AG04449 (cell line): ENCODE measurements at places on chromosomes 16 and 17.

- DNase-seq, result no peak
Observed at GRCh38 chr17:27762527-27763305, 37.6 kb downstream of the NOS2 start.

DNA sequence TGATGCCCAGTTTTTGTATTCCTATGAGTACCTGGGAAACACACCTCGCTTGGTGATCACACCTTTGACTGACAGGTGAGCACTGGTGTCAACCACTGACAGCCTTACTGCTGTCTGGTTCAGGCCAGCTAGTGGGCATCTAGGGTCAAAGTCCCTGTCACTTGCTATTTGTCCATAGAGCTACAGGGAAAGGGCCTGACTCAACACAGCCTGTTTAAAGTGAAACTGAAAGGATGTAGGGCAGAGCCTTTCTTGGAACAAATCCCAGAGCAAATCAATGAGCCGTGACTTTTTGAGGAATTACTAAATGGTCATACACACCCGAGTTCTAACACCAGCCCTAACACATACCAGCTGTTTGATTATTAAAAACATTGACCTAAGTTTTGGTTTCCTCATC lies 106.8 kb downstream of the DNAH9 start:
- no peak for DNase-seq

- no peak for DNase-seq
Observed at GRCh38 chr16:9957433-9957832, 224.8 kb downstream of the GRIN2A start.

DNA sequence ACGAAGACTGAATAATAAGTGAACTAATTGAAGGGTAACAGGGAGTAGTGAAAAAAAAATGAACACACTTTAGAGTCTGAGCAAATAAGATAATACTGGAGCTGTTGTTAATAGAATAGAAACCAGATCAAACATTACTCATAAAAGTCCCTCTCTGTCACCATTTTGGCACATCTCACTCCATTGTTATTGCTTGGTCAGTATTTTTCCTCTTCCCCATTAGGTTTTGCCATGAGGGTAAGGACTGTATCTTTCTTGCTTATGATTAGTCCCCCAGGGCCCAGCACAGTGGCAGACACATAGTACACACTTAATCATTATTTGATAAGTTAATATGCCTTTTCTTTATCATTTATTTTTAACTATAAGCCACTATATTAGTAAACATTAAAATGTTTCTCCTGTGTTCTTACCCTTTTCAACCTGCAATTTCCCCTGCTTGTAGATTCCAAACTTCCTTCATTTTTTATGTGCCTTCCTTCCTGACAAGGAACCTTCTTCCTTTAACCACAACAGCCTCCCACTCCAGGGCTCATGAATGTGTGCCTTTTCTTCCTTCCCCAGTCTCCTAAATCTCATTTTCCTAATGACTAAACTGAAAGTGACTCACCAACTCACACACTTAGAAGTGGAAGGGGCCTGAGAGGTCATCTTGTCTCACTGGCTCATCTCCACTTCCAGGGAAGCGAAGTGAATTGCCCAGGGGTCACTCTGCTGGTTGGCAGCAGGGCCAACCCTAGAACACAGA lies 88.2 kb upstream of the HAS3 start:
- DNase-seq, result no peak

DNA sequence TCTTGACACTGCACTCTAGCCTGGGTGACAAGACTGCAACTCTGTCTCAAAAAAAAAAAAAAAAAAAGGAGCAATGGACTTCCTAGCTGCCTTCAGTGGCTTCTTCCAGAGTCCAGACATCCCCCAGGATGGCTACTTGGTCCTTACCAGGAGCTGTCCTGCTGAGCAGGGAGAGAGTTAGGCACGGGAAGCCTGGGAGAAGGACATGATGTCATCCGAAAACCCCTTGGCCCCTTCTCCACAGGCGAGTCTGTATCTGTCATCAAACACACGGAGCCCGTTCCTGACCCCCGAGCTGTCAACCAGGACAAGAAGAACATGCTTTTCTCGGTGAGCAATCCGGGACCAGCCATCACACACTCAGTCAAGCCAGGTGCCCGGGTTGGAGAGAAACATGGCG lies 8.7 kb downstream of the ATP2A1 start:
- no peak for DNase-seq

DNA sequence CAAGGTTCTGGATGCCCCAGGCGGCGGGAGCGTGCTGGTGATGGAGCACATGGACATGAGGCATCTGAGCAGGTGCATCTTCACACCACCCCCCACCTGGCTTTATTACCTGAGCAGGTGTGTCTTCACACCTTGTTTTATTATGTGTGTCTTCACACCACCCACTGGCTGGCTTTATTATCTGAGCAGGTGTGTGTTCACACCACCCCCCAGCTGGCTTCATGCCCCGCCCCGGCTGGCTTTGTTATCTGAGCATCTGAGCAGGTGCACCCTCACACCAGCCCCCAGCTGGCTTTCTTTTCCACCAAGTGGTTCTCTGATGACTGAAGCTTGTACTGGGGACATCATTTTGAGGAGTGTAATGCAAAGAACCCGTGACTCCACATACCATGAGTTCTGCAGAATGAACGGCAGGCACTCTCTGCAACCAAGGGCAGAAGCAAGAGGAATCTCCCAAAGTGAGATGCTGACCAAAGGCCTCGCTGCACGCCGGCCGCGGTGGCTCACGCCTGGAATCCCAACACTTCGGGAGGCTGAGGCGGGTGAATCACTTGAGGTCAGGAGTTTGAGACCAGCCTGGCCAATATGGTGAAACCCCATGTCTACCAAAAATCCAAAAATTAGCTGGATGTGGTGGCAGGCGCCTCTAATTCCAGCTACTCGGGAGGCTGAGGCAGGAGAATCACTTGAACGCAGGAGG lies 2.6 kb downstream of the FN3KRP start:
- DNase-seq, result no peak

DNA sequence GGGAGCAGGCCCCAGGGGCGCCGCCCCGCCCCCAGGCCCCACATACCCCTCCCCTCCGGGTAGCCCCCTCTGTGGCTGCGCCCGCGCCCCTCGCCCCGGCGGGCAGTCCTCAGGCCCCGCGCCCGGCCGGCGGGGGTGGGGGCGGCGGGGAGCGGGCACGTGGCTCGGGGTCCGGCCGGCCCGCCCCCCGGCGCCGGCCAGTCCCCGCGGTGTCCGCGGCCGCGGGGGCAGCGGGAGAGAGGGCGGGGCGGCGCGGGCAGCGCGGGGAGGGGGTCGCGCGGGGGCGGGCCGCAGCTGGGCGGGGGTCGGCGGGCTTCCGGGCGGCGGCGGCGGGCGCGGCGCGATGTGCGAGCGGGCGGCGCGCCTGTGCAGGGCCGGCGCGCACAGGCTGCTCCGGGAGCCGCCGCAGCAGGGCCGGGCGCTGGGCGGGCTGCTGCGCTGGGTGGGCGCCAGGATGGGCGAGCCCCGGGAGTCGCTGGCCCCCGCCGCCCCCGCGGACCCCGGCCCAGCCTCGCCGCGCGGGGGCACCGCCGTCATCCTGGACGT lies 335 bp downstream of the NECAB2 start:
- DNase-seq, result no peak

DNA sequence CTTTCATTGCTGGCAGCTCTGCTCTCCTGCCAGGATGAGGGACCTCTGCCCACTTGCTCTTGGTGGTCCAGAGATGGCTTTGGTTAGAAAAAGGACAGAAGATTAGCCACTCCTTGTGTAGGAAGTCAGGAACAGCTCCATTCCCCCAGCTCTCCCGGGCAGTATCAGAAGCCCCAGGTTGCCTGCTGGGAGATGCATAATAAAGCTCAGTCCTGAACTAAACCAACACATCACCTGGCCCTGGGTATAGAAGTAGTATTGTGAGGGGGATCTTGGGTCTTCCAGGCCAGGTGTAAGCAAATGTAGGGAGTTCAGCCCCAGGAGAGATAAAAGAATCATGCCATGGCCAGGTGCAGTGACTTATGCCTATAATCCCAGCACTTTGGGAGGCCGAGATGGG lies 52.4 kb downstream of the NEUROD2 start:
- no peak for DNase-seq
